ENCODE measurements at places on chromosomes 6 and 20. TPM values are rescaled to one million over a fixed set of nuclear protein-coding genes. Genes with fewer than 3 reads are reported as not detected.

The RFX6 gene
- not detected for total RNA-seq

The CST8 gene
- not detected for total RNA-seq

The HLA-DRA gene
- total RNA-seq = not detected

The SNAP91 gene
- not detected for total RNA-seq

The NTSR1 gene
- total RNA-seq = 0.27 TPM

The ZNF391 gene
- 0.66 TPM for total RNA-seq

The SCRT2 gene
- not detected for total RNA-seq

The NINL gene
- total RNA-seq = 7.6 TPM

The GLP1R gene
- total RNA-seq = not detected

The ZC3H12D gene
- under 0.01 TPM for total RNA-seq

The LGSN gene
- not detected for total RNA-seq

The PLN gene
- total RNA-seq = not detected

The MCCD1 gene
- not detected for total RNA-seq

The CLDN20 gene
- not detected for total RNA-seq

The TP53RK gene
- 19.1 TPM for total RNA-seq

The RBM24 gene
- 3.3 TPM for total RNA-seq

The FERMT1 gene
- total RNA-seq = 3.0 TPM

The RIPOR2 gene
- total RNA-seq = 0.28 TPM

The ZNF343 gene
- total RNA-seq = 10.3 TPM

Measured in endothelial cell of coronary artery (primary cell).